ENCODE measurements at places on chromosomes 16 and 17.

- DNase-seq: no peak
Observed at GRCh38 chr16:75556431-75556950, 439 bp upstream of the TMEM231 start.

GRCh38 chr17:38538906-38539305 is 66.8 kb downstream of the SRCIN1 start:
- DNase-seq: no peak

GRCh38 chr17:64170286-64170685 is 40.3 kb upstream of the ERN1 start:
- DNase-seq: no peak

GRCh38 chr17:74325743-74326379 is at the start of gene KIF19:
Gene KIF19, plus strand, starts transcription at chr17:74326226. Its CDS starts 124 bp downstream, at chr17:74326350.
- peak; percentile 22 for DNase-seq

DNA sequence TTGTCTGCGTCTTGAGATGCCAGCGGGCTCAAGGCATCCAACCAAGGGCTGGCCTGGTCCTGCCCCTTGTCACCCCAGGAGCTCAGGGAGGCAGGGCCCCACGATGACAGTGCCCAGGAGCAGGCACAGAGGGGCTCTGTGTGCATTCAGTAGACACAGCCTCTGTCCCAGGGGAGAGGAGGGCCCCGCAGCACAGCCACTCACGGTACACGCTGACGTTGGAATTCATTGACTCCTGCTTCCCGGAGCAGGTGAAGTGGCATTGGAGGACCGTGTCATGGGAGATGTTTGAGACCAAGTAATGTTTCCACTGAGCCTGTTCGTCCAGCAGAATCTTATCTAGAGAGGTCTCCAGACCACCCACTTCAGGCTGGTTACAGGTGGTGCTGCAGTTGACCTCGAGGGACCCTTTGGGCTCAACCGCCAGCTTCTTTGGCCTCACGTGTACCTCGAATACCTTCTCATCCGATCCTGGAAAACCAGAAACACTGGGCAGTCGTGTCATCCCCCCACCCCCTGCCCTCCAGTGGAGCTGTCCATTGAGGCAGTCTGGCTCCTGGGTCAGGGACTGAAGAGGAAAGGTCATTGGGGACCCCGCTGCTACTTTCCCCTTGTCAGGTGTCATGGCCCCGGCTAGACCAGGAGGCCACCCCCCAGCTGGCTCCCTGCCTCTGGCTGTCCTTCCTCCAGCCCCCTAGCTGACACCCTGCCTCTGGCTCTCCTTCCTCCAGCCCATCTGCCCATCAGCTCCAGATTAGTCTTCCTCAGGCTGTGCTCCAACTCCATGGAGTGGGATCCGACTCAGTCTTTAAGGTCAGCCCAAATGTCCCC is 7.0 kb downstream of the PRR29 start:
- DNase-seq: no peak

DNA sequence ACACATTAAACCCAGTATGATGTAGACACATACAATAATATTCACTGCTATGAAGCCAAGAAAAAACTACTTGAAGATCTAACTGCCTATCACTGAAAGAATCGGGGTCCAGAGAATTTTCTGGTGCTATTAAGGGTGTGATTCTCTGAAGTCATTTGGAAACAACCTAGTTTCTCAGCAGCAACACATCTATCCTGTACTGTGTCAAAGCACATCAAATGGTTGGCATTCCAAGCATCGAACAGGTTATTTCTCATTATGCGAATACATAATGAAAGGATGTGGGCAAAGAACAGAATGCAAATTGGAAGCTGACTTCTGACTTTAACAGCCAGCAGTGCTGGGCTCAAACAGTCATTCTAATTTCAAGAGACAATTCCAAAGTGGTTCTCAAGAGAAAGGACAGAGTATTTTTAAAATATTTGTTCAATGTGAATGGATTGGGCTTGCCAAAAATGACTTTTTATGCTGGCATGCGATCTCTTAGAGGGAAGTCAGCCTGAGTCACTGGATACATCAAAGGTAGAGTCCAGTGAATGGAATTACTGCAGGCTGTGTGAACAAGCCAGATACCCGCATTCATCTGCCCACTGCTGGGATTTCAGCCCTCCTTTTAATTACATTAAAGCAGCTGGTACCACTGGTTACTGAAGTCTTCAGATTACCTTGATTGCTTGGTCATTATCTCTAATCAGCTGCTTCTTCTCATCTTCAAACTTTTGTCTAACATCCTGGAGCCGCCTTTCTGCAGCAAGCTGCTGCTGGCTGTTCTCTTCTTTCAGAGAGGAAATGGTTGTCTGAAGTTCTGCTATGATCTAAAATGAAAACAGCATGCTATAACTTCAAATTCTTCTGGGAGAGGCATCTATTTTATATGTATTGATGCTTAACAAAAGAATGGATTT is 181.2 kb upstream of the AXIN2 start:
- no peak for DNase-seq

DNA sequence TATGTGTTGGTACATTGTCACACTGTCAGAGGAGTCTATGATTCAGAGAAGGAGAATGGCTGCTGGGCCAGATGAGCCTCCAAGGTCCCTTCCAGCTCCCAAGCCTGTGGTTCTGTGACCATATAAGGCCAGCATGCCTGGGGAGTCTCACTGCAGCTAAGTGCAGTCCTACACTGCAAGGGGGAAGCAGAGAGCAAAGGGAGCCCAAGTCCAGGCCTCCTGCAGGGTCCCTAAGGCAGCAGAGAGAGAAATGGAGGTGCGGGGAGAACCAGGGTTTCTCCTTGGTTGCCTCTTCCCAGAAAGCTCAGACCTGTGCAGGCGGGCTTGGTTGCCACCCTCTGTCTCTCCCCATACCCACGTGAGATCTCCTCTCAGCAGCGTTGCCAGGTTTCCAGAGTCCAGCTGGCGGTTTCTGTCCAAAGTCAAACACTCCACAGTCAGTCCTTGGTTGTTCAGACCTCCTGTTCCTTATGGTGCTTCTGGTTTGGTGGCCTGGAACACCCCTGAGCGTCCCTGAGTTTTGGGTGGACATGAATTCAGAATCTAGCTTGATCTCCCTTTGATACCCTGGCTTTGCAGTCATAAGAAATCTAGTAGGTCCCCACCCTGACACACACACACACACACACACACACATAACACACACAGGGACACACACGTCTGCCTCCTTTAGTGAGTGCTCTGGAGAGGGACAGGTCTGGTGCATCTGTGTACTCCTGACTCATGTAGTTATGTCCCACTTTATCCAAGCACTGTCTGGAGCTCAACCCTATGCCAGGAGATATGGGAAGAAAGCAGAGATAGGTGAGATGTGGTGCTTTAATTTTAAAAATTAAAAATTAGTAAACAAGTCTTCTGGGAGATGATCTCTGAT is 78.8 kb downstream of the GNAO1 start:
- no peak for DNase-seq

- no peak for DNase-seq
Observed at GRCh38 chr17:65697661-65698060, 136.2 kb upstream of the AXIN2 start.

- DNase-seq: peak; percentile 36
Observed at GRCh38 chr17:81365148-81365600, 30.1 kb upstream of the BAHCC1 start.

DNA sequence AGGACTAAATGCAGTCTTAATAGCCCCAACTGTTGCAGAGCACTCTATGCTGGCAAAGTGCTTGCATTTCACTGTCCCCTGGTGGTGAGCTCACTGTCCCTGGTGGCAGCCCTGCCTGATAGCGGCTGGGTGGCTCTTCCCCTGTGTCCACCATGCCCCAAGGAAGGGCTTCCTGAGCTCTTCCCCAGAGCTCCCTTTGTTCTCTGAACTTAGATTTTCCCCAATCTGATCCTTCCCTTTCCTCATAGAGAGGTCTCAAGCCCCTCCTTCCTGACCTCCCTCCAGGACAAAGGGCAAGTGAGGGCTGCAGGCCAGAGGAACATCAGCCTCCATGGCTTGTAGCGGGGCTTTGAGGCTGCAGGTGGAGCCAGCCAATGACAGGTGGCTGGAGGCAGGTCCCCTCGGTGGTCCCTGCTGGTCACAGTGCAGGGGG is 17.0 kb downstream of the BEAN1 start:
- no peak for DNase-seq

DNA sequence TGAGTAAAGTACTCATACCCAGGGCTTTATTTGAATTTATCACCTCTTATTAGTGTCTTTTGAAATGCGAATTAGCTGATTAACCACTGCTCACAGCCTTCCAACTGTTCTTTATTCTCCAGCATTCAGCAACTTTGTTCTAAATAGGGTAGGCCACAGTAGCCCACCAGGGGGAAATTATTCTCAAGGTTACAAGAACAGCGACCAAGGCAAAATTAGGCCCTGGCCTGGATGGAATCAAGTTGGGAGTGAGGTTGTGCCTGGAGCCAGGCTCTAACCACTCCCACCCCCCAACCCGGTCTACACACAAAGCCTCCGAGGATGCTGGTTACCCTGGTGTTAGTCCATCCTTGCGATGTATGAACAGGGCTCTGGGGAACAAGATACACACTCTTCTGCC is 245.5 kb downstream of the STX8 start:
- DNase-seq: no peak

DNA sequence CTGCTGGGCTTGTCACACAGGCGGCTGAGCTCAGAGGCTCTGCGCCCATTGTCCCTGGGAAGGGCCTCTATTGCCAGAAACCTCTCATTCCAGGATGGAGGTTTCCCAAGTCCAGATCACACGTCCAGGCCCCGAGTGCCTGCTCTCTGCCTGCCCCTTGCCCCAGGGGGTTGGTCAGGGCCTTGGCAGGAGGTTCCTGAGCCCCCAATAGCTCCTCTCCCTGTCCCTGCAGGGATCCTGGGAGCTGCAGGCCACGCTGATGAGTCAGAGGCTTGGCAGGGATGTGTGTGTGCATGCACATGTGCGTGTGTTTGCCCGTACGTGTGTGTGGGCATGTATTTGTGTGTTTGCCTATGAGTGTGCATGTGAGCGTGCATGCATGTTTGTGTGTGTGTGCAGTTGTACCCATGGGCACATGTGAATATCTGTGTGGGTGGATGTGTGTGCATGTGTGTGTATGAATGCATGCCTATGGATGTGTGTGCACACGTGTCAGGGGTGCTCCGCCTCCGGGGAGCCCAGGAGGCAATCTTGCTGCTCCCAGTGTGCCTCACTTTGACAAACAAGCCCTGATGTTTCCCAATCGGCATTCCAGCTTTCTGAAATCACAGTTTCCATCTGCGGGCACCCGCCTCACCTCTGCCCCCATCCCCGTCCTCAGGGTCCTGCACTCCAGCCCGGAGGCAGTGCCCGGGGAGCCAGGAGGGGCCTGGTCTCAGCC is 98.4 kb upstream of the GSE1 start:
- DNase-seq: no peak

DNA sequence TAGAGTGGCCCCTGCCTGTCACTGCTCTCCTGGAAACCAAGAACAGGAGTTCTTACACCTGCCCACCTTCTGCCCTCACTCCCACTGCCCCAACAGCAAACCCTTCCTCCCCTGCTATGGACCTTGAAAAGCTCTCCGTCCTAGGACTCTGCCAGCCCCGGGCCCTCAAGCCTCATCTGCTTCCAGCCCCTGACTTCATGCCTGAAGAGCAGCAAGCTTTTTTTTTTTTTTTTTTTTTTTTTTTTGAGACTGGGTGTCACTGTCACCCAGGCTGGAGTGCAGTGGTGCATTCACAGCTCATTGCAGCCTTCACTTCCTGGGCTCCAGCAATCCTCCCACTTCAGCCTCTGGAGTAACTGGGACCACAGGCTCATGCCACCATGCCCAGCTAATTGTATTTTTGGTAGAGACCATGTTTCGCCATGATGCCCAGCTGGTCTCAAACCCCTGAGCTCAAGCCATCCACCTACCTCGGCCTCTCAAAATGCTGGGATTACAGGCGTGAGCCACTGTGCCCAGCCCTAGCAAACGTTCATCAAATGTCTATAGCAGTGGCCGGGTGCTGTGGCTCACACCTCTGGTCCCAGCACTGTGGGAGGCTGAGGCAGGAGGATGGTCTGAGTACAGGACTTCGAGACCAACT is 16.9 kb downstream of the CARHSP1 start:
- DNase-seq: no peak

DNA sequence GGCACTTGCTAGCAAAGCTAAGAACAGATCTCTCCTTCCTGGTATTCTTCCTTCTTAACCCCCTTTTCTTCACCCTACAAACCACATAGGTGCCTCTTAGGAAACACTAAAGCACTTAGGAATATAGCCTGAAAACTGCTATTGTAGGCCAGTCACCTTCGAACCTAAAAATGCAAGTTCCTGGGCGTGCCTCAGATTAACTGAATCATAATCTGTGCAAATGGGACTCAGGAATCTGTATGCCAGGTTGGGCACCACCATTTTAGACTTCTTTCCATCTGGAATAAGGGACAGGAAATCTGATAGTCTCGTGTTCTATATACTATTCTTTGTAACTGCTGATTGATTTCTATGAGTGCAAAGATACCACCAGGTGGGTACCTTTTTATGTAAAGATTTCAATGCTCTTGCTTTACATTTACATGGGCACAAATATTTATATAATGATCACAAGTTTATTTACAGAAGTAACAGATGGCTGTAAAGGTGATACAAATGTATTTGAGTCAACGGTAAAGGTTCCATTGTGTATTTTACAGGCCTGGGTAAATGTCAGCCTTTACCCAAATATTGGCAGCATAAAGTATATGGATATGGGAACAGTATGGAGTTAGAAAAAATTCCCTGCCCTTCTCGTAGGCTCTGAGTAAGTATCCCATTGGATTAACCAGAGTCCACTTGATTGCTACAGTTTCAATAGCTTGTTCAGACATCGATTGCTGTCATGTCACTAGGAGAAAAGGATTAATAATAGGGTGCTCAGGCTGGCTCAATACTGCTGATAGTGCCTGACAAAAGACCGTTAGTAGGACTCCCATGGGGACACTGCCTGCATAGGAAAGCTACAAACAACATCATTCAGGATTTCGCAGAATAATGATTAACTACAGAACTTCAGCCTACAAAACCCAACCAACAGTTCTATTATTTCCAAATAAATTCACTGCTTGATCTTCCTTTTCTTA is 124.7 kb downstream of the SNX11 start:
- no peak for DNase-seq

DNA sequence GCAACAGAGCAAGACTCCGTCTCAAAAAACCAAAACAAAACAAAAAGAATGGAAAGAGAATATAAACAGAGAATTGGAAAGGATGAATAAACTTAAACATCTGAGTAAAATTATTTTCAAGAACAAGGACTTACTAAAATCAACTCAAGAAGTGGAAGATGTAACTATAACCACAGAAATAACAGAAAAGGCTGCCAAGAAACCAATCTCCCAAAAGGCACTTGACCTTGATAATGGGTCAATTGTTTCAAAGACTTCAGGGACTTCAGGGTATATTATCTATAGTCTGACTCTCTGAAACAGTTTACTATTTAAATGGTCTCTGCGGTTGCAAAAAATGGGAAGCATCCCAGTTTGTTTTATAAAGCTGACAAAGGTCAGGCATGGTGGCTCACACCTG is 35.1 kb downstream of the VPS53 start:
- no peak for DNase-seq

- no peak for DNase-seq
Observed at GRCh38 chr17:13601776-13602551, at the start of gene HS3ST3A1. Gene HS3ST3A1, minus strand, starts transcription at chr17:13601929. Its CDS starts 800 bp downstream, at chr17:13601129.

DNA sequence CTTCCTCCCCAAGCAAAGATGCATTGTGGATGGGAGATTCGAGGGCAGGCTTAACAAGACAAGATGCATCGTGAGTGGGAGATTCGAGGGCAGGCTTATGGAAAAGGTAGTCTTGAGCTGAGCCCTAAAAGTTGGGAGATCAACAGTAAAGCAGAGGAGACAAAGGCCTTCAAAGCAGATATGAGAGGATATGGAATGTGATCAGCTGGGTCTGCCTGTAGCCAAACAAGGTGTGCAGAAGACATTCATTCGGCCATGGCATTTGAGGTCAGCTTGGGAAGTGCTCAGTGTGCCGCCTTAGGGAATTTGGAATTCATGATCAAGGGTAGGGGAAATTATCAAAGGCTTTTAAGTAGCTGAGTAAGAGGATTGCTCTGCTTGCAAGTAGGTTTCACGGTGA is 39.5 kb downstream of the DNAH9 start:
- no peak for DNase-seq
